Activated CD8-positive, alpha-beta memory T cell treated with anti-CD3 and anti-CD28 coated beads for 4 hours (primary cell): ENCODE measurements at places on chromosomes 16 and 17.

DNA sequence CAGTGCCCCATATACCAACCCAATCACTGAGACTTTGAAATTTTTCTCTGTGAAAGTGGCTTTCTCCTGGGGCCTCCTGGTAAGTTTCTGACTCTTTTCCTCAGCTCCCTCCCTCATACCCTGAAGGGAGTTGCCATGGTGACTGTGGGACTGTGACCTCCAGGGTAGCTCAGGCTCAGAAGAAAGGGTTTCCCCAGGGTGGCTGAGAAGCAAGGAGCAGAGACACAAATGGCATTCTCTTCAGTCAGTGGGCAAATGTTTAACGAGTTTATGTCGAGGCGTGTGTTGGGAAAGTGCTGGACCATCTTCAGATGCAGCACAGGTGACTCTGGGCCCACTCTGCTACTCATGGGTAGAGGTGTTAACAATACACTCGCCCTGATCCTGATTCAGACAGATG is 46.8 kb downstream of the MRPS23 start:
- DNase-seq = no peak

DNA sequence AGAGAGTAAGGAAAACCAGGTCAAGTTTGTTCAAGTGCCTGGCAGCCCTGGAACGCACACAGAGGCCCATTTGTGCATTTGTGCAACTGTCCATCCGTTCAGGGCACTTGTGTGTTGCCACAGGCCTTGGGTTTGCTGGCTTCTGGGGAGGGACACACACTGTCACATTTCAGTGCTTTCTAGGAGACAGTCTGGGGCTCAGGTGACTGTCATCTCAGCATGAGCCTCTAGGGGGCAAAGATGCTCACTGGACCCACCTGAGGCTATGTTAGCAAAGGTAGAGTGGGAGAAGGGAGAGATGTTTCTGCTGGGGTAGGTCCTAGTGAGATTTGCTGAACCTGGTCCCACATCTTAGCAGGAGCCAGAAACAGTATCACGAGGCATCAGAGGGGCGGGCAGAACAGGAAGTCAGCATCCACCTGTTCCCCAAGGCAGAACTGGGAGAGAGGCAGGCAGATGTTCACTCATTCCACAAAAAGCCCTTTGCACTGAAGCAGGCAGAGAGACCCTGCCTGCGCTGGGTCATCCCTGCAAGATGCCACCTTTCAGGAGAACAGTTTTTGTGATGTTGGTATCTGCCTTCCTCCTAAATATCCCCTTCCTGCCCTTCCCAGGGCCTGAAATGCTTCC is 48.5 kb downstream of the RAI1 start:
- DNase-seq = peak; percentile 39

- no peak for DNase-seq
Measured at GRCh38 chr17:82489117-82489516, 30.4 kb upstream of the FOXK2 start.

DNA sequence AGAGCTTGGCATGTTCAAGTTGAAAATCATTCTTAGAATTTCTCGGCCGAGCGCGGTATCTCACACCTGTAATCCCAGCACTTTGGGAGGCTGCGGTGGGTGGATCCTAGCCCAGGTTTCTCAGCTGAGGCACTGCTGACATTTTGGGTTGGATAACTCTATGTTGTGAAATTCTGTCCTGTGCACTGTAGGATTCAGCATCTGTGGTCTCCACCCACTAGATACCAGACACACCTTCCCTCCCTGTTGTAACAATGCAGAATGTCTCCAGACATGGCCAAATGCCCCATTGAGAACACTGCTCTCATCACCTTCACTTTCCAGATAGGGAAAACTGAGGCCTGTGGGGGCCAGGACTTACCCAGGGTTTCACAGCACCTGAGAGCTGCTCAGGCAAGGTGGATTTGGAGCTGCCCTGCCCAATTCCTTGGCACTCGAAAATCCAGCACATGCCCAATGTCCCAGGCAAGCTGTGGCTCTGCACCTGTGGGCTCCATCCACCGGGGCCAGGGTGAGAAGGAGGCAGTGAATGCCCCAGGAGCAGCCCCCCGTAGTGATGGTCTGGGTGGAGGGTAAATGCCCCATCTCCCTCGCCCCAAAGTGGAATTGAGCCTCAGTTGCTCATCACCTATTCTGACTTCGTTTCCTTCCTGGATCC is 20.2 kb upstream of the TVP23A start:
- no peak for DNase-seq

- DNase-seq = no peak
Measured at GRCh38 chr17:48995974-48996721, 1.0 kb upstream of the IGF2BP1 start.
